ENCODE measurements at places on chromosomes 5 and 9.
A peak's percentile ranks its signal among the peaks of the same experiment; 100 is the strongest.

GRCh38 chr5:163914910-163915309, 409.5 kb downstream of the MAT2B start:
- DNase-seq = no peak

DNA sequence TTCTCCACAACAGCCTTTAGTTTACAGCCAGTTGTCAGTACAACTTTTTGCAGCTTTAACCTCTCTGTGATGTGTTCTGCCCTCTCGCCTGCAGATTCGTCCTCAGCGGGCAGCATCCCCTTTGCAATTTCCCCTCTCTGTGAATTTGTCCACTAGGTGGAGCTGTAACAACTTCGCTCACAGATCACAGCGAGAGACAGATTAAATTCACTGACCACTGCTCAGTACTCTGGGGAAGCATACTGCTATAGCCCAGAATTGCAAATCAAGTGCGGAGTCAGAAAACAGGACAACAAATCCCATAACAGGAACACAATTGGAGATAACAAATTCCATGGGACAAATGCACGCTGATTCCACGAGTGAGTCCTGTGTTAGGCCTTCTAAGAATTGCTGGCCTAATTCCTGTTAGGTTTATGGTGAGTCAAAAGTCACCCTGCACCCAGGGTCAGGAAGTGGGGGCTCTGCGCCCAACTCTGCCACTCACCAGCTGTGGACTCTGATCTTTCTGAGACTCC, 2124.9 kb downstream of the MAT2B start:
- DNase-seq = peak; percentile 61

DNA sequence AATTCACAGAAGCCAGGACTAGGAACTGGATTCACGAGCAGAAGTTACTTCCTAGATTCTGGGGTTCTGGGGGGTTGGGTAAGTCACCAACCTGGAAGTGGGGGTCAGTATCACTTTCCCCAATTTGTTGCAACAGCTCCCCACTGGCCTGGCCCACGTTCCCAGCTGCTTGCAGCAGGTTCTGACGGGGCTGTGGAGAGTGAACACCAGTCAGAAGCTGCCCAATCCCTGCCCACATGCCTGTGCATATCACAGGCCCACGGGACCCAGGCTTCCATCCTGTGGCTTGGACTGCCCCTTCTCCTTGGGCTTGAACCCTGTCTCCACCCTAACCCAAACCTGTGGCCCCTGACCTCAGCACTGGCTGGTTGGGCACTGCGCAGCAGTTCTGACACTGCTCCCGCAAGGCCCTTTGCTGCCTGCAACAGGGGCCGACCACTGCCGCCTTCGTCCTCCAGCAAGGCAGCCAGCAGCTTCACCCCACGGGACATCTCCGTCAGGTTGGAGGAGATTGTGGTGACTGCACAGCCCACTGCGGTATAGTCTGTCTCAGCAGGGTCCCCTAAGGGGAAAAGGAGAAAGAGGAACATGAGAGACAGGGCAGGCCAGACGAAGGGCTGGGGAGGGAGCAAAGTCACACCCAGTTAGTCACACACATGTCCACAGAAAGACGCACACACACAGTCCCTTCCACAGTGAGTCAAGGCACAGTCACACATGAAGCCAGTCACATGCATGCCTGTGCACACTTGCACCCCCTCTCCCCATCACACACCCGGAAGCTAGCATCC, 13.1 kb downstream of the TLN1 start:
- no peak for DNase-seq

GRCh38 chr5:60633341-60633740, 66.6 kb downstream of the DEPDC1B start:
- DNase-seq = no peak

DNA sequence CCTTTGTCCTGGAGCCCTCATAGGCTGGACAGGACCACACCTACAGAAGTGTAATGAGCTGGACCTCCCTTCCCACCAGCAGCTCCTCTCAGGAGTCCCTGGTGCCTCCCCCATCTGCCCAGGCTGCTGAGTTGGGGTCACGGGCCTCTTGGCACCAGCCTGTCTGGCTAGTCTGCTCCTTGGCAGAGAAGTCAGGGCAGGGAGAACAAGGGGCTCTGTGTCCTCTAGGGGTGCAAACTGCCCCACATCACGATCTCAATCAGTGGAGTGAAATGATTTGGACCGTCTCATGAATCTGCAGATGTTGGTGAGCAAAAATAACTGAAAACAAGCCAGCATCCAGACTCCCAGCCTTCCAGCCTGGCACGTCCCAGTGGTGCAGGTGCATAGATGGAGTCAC, 14.9 kb upstream of the GFPT2 start:
- no peak for DNase-seq

DNA sequence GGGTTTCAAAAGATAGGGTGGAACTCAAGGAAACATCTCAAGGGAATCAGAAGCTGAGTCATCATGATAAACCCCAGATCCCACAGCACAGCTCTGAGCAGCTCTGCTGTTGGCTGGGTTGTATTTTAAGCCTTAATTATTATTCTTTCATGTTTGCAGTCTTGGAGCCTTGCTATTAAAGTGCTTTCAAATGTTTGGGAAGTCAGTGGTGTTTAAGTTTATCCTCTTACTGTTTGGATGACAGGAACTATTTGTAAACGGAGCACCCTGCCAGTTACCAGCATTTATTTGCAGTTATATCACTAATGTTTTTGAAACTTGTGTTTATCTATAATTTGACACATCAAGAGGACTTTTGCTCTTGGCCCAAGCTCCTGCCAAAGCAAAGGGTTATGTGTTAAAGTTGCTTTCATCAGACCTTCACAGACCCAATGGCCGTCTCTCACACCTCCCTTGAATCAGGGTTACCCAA, 141.1 kb upstream of the SPDL1 start:
- DNase-seq = no peak

- DNase-seq = no peak
Observed at GRCh38 chr9:35862328-35862727, 7.9 kb downstream of the OR13J1 start.

GRCh38 chr9:37386988-37387387, 35.5 kb upstream of the GRHPR start:
- no peak for DNase-seq

- peak; percentile 19 for DNase-seq
Observed at GRCh38 chr5:172594867-172595466, 46.1 kb upstream of the NEURL1B start.

DNA sequence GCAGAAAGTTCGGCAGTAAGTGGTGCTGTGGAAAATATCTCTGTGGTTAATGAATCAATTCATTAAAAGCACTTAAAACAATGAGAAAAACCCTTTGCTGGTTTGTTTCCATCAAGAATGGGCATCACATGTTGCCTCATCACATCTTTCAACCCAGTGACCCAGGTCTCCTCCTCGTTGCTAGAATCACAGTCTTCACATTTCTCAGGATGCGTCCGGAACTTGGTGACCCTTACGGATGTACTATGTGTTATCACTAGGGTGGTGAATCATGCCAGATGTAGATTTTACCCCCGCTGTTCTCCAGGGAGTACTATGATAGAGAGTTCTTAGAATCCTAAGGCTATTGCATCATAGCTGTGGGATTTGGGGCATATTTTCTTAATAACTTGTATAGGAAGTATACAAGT, 217.9 kb upstream of the KLF4 start:
- DNase-seq = peak; percentile 44

DNA sequence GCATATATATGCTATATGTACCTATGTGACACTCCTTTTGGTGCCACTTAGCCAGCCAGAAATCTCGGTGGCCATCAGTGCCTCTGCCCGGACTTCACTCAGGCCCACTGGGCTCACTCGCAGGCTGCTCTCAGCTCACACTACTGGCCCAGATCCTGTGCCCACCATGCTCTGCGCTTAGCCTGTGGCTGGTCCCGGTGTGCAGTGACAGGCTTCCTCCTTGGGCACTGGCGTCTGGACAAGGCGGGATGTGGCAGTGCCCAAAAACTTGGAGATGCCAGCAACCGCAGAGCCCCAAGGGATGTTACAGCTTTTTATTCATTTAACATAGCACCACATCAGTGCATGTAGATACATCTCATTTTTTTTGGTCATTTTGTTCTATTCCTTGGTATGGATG, 77.4 kb downstream of the NREP start:
- DNase-seq = no peak

- DNase-seq = no peak
Observed at GRCh38 chr9:131024978-131025868, 16.2 kb downstream of the LAMC3 start.

- DNase-seq = peak; percentile 51
Observed at GRCh38 chr5:107671742-107672210, 1.0 kb upstream of the EFNA5 start.

DNA sequence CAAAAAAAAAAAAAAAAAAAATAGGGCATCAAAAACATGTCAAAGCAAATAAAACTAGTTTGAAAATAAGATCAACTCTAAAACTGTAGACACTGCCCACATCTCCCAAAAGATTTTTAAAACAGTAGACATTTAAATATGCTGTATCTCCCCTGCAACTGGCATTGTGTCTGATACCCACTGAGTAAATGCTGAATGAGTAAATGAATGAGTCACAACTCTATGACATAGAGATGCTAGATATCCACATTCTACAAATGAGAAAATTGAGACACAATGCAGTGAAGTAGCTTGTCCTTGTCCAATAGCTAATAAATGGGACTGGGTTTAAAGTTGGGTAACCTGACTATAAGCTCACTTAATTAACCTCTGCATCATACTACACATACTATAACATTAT, 14.1 kb upstream of the MAP1B start:
- no peak for DNase-seq

DNA sequence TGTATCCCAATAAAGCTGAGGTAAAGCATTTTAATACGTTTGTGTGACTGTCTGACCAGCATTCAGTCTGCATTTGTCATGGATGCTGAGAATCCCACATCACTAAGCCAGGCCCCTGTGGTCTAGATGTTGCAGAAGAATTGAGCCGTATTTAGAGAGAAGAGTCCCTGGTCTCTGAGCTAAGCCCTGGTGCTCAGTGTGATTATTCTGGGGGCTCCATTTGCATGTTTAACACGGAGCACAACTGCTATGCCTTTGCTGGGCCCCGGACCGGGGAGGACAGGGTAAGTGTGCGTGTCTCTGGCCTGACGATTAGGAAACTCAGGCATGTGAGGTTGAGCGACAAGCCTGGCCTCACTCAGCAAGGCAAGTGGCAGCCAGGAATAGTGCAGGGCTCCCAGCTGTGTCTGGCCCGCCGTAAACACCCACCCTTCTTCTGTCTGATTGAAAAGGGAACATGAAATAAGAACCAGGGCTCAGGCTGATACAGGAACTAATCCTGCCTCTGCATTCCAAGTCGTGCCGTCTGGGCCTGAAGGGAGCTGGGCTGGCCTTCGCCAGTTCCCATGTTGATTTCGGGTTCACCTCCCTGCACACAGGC, 22.3 kb downstream of the FAM78A start:
- DNase-seq = no peak

DNA sequence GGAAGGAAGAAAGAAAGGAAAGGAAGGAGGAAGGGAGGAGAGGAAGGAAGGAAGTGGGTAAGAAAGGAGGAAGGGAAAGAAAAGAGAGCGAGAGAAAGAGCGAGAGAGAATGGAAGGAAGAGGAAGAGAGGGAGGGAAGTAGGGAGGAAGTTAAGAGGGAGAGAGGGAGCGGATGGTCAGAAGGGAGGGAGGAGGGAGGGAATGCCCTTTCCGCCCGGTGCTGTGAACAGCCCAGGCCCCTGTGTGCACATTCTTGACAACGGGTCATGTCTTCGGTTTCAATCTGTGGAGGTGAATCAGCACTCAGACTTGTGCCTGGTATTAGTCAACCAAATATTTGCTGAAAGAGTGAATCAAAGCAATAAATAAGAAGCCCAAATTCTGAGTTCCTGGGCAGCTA, 39.2 kb downstream of the PRUNE2 start:
- peak; percentile 89 for DNase-seq

DNA sequence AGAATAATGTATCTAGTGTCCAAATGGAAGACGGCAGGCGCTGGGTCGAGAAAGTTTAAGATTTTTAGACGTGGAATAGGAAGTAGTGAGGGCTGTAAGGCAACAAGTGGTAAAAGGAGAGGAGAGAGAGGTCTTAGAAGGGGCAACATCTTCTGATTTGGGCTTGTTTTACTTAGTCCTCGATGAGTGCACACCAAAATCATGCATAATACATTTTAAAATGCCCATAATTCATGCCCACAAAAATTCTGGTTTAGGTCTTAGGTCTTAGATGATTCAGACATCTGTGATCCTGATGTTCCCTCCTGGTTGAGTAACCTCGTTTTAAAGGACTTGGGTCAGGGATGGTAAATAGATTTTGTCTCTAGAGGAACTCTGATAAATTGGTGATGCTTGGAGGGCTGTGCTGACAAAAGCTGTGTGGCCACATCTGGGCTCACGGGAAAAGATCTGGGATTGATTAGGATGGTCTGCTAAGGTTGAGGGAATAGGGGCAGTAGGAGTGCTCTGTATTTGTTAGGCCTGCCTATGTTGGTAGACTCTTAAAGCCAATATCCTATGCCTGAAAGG, 476.3 kb downstream of the CCDC171 start:
- no peak for DNase-seq

- no peak for DNase-seq
Observed at GRCh38 chr9:112446080-112446479, 40.5 kb upstream of the KIAA1958 start.

DNA sequence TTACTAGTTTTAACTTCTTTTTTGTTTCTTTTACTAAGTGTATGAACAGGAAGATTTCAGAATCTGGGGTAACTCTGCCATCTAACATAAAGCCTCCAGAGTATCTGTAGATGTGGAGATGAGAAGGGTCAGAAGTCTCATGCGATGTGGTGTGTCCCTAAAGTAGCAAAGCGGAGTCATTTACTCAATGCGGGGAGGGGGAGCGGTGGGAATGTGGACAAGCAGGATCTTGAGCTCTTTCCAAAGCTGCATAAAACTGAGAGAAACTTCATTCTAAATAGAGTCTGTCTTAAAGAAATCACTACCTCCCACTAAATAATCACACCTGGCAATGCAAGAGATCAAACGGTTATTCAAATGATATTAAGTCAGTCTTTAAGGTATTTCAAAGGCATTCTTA, 92.4 kb downstream of the MED27 start:
- no peak for DNase-seq

GRCh38 chr9:124774129-124774978, 2.6 kb upstream of the OLFML2A start:
- peak; percentile 70 for DNase-seq

GRCh38 chr5:138649775-138650174, 74.6 kb upstream of the HSPA9 start:
- DNase-seq = no peak
